ENCODE measurements at places on chromosomes 4 and X.
A peak's percentile ranks its signal among the peaks of the same experiment; 100 is the strongest.

DNA sequence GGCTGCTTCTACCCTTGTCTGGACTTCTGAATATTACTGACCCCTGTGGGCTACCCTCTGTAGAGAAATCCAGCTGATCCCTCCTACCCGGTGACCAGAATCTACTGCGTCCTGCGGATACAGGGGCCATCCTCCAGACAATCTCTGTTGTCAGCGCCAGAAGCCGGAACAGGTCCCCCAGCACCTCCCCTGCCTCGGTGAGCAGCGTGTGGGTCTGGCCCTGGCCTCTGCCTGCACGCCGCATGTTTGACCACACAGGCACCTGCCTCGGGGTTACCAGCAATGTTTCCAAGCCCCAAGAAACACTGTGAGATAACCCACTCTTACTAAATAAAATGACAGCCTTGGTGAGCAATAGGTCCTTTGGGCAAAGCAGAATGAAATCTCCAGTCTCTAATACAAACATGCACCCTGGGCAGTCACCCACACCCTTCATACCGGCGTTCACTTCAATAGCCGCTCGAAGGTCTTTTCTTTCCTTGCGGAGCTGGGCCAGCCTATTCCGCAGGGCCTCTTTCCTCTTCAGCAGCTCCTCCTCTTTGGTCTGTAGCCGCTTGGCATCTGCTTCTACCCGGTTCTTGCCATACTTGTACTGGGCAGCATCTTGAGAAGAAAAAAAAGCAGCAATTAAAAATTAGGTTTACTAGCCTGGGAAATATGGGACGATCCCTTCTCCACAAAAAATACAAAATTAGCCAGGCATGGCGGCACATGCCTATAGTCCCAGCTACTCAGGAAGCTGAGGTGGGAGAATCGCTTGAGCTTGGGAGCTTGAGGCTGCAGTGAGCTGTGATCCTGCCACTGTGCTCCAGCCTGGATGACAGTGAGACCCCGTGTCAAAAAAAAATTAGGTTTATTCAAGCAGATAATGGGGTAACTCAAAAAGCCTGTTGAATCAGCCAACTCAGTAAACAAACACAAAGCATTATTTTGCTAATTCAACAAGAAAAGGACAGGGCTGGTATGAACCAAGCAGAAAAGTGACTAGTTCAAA lies 165.1 kb downstream of the AFAP1 start:
- no peak for DNase-seq

DNA sequence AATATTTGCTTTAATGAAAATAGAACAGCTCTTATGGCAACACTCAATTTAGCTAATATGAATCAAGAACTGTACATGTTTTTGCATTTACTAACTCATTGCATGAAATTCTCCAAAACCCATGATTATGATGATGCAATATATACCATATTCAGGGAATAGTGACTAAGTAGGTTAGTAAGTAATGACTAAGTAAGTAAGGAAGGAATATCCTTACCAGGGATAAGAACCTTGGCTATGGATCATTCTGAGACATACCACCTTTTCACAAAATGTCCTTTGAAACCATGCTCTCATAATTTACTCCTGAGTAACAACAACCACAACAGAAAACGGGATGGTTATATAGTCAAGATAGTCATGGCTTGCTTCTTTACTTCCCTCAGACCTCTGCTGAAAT lies 1513.0 kb downstream of the STIM2 start:
- DNase-seq, result no peak

GRCh38 chr4:128802680-128803628 lies 6.5 kb upstream of the JADE1 start:
- DNase-seq, result no peak

- DNase-seq, result no peak
Measured at GRCh38 chr4:78984593-78984992, 45.4 kb upstream of the PAQR3 start.

DNA sequence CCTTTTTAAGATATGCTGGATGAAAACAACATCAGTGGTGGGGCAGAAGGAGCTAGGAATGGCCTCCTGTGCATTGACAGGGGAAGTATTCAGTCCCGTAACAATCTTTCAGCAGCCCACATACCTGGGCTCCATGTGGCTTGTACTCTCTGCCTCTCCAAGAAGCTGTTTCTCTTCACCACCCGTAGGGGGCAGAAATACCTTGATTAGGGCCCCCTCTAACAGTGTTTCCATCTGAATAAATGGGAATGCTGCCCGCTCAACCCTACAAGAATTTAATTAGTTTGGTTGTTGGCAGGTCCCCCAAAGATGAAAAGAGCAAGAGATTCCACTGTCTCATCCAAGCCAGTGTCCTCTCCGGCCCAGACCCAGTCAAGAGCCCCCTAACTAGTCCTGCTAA lies 155.2 kb downstream of the SMIM20 start:
- no peak for DNase-seq

GRCh38 chr4:69910016-69910782 lies 20.7 kb upstream of the CSN1S1 start:
- no peak for DNase-seq

- no peak for DNase-seq
Measured at GRCh38 chr4:59175617-59176016, 2024.5 kb upstream of the ADGRL3 start.

DNA sequence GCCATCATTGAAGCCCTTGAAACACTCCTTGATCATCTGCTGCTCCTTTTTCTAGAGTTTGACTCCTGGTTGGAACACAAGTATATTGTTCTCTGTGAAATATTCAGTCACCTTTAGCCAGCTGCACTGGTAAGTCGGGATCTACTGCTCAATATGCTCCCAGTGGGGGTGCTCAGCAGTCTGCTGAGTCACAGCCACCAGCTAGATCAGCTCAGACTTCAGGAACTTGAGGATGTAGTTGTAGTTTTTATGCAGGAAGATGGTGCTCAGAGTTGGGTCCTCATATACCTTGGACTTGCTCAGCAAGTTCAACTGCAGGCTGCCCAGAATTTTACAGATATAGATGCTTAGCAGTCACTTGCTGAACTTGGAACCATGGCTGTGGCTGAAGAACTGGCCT lies 202.5 kb upstream of the RPL34 start:
- DNase-seq, result no peak

- no peak for DNase-seq
Measured at GRCh38 chrX:17443556-17443955, 68.6 kb downstream of the NHS start.

DNA sequence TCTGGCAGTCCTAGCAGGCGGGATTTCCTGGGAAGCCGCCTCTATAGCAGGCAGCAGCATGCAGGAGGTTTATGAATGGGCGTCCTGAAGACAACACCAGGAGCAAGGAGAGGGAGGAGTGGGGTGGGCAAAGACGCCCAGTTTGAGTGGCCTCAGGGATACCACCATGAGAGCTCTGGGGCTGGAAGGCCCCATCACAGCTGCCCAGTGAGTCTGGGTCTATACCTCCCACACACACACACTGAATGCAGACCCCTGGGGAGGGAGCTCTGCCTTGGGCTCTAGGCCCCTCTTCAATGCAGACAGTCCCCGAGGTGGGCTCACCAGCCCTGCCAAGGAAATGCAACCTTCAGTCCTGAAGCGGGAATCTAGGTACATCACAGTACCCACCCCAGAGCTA lies 98.6 kb downstream of the AFAP1 start:
- DNase-seq, result no peak

GRCh38 chr4:42344309-42344708 lies 53.0 kb upstream of the SHISA3 start:
- DNase-seq, result no peak

- DNase-seq, result no peak
Measured at GRCh38 chrX:2676794-2677675, 14.1 kb upstream of the CD99 start.

- DNase-seq, result no peak
Measured at GRCh38 chr4:2183394-2183793, 58.5 kb downstream of the HAUS3 start.

DNA sequence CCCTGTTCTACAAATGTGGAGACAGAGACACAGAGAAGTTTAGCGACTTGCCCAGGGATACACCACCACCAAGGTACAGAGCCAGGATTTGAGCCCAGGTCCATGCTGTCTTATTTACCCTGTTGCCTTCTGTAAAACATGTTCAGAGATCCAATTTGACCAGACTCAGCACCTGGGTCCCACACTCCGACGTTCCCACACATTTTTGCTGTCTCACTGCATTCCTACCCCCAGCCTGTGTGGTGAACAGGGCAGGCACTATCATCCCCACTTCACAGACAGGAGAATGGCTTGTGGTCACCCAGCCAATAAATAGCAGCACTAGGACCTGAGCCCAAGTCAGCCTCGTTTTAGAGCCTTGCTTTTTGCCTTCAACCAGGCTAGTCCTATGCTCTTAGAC lies 102.8 kb downstream of the PJA1 start:
- DNase-seq, result peak; percentile 54

- no peak for DNase-seq
Measured at GRCh38 chr4:137519406-137519805, 12.9 kb downstream of the PCDH18 start.

DNA sequence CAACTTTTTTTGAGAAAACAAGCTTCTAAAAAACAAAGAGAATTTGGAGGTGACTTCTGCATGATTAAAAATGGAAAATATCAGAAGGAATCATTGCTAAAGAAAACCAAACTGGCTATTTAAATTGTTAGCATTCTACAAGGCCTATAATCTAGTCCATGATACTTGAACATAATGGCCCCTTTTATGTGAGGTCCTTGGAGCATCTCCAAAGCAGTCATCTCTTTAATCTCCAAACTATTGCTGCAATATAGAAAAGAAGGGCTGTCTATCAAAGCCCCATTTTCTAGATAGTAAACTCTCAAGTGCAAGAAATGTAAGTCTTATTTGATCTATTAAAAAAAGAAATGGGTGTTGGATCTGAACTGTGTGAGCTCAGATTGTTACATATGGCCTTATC lies 615.1 kb downstream of the CENPC start:
- DNase-seq, result no peak

DNA sequence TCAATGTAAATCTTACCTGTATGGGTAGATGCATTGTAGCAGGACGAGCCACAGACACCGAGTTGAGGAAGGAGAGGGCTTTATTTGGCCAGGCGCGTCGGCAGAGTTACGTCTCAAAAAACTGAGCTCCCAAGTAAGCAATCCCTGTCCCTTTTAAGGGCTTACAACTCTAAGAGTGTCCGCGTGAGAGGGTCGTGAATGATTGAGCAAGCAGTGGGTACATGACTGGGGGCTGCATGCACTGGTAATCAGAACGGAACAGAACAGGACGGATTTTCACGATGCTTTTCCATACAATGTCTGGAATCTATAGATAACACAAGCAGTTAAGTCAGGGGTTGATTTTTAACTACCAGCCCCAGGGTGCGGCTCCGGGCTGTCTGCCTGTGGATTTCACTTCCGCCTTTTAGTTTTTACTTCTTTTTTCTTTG lies 524.9 kb upstream of the HTR2C start:
- no peak for DNase-seq

DNA sequence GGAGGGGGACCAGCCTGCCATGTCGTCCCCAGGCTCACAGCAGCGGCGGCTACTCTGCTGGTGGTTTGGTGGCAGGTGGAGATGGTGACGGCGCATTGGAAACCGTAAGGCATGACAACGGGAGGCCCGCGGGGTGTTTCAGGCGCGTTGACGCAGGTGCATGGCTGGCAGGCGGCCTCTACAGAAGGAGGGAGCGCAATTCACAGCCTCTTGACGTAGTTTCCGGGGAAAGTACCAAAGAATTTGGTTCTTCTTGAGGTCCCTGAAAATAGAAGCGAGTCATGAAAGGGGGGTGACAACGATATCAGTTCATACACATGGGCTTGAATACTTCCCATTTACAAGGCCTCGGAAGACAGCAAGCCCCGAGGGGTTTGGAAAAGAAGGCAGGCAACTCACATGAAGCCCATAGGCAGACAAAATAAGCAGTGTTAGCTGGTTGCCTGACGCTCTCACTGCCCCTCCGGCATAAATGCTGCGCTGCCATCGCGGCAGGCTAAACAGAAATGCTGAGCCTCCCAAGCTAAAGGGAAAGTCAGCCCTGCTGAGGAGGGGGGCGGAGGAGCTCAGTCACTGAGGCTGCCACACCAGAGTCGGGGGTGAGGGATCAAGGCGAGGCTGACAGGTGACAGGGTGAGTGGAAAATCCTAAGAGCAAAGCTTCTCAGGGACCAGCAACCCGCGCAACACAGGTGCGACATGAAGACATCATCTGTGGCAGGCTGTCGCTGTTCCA lies 52.3 kb upstream of the PDLIM3 start:
- no peak for DNase-seq

GRCh38 chrX:136250191-136251040 lies 784 bp downstream of the MAP7D3 start:
- DNase-seq, result no peak

- no peak for DNase-seq
Measured at GRCh38 chr4:20319825-20320612, 68.3 kb downstream of the SLIT2 start.

DNA sequence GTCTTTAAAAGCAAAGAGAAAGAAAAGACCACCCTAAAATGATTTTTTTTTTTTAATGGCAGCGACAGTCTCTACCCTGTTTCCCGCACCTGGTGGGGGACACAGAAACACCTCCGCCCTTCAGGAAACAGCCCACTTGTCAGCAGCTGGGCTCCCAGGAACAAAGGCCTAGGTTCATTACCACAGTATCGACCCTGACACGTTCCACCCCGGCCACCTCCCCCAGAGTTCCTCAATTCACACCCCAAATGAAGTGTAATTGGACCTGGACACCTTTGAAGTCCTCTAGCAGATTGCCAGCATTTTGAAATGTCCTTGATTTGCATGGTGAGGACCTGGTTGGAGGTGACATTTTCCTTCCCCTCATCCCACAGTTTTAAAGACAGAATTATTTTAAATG lies 175.0 kb upstream of the BCOR start:
- no peak for DNase-seq

DNA sequence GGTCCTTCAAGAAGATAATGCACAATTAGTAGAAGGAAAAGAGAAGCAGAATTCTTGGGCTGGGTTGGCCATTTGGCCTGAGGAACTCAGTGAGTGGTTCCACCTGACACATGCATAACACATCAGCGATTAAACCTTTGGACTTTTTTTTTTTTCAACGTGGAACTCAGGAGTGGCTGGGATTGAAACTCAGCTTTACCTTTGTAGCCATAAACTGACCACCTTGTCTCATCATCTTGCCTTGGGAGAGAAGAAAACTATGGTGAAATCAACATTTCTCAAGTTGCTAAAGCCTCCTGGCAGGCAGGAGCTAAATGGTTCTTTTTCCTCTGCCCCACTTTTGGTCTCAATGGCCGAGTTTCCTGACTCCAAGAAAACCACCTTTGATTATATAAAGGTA lies 16.3 kb downstream of the PTTG2 start:
- no peak for DNase-seq

DNA sequence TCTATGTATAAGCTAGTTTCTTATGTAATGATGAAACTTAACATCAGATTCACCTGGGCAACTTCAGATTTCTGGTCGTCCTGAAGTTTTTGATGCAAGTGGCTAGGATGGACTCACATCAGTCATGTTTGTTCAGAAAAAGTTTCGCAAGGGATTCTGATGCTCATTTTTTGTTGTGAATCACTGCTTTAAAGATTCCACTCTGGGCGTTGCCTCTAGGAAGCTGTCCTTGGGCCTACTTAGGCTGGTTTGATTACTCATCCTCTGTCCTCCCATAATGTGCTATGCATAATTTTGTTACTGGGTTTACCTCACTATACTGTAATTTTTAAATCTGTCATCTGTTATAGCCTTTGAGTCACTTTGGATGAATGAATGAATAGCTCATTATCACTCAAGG lies 30.8 kb downstream of the HERC3 start:
- no peak for DNase-seq
